Activated CD8-positive, alpha-beta memory T cell treated with anti-CD3 and anti-CD28 coated beads for 4 hours (primary cell): ENCODE measurements at places on chromosomes 13 and 19.

GRCh38 chr13:36026531-36026930 lies 104.7 kb downstream of the DCLK1 start:
- DNase-seq: no peak

DNA sequence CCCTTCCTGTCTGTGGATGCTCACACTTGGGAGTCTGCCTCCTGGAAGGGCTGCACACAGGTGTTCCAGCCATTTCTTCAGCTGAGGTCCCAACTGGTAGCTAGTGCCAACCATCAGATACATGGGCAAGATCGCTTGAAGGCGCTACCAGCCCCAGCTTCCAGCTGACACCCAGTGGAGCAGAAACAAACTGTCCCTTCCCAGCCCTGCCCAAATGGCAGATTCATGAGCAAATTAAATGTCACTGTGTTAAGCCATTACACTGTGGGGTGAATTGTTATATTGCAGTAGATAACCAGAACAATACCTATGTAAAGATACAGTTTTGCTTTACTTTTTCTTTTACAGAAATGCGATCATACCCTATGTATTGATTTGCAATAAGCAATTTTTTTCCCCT lies 17.6 kb downstream of the ING1 start:
- DNase-seq: no peak

GRCh38 chr13:36370108-36370429 lies 23.9 kb upstream of the SPART start:
- DNase-seq: no peak

DNA sequence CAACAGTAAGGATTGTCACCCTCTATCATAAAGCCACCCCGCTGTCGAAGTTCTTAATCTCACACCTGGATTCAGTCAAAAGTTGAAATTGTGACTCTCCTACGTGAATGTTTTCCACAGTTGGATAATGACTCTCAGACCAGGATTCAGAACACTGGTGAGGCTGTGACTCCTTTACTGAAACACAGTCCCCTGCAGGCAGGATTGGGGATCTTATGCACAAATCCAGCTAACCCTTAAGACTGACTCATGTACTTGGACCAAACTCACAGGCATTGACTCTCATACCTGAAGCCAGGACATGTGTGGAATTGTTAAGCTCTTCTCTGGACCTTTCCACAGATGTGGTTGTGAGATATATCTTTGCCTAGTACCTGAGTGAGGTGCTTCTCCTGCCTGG lies 46.8 kb downstream of the ZNF85 start:
- no peak for DNase-seq

DNA sequence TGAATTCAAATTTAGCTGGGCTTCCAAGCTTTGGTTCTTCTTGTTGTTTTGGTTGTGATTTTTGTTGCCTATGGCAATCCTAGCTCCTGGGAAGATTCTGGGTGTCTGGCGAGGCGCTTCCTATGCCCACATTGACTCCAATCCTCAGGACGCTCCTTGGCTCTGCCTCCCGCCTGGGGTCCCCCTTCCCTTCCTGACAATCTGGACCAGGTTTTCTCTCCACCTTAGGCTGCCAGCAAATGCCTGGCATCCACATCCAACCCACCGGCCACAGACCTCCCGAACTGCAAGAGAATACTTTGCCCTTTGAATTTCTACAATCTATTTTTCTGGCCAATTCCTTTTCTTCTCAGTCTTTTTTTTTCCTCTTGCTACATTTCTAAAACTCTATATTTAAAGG lies 186.9 kb upstream of the UBL3 start:
- no peak for DNase-seq

DNA sequence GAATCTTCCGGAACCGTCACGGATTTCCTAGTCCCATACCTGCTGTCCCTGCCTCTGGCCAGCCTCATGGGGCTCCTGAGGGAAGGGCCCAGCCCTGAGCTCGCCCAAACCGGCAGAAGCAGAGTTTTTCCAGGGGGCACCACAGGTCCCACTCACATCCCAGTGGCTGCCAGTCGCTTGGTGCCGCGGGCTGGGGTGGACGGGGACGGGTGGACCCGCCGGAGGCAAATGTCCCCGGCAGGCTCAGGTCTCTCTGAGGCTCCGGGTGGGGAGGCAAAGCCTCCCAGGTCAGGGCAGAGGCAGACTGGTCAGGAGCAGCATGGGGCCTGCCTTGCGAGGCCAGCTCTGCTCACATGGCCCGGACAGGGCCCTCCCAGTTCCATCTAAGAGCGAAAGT lies 24.8 kb downstream of the ADPRHL1 start:
- DNase-seq: no peak

DNA sequence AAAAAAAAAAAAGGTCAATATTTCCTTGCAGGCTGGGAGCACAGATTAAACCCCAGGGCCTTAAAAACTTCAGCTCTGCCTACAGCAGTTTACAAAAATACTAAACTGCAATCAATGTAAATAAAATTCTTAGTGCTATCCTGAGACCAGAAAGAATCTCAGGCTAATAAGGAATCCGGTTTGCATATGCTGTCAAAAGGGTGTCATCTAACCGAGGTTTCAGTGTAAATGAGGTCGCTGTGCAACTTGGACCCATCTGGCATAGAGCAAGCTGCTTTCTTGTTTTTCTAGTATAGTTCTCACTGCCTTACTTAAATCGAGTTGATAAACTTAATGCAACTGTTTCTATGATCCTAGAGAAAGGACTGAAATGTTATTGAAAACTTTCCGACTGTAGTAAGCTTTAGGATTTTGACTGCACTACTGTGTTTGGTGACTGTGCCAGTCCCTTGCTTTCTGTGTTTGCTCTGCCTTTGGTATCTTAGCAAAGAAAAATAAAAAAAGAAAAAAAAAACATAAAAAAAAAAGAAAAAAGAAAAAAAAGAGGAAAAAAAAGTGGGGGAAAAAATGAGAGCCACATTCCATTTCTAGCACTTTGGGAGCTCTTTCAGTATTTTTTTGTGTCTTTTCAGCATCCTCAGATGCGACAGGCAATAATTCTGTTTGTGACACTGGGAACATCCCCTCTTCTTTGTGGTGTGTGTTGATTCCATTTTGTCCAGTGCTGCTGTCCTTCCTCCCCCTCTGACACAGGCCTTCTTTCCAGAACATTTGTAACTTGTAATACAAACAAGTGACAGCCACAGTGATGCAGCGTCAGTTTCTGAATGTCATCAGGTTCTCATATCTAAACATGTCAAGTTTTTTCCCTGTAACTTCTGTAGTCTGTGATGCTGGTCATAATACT lies 340.5 kb downstream of the ZNF536 start:
- no peak for DNase-seq

DNA sequence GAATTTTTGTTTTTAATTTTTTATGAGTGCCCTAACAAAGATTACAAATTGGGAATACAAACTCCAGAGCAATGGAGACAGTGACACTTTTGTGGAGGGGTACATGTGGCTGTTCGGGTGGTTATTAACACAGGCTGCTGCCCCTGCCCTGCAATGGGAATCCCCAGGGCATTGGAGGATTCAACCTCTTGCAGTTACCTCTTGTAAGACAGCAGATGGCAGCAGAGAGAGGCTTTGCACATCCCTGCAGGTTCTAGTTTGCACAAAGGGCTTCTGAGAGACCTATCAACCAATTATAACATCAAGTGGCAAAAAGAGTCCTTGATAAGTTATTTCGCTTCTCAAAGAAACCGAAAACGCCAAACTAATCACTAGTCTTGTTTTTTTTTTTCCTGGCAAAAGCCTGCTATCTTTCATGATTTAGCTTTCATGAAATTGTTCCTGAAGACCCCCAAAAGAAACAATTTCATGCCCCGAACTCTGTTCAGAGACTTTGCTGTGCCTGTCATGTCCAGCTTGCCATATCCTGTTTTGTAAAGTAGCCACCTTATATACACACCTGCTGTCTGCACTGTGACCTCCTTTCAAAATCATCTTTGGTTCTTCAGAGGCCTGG lies 10.4 kb downstream of the GJB2 start:
- no peak for DNase-seq

- DNase-seq: no peak
Measured at GRCh38 chr19:31337008-31337914, 12.0 kb downstream of the TSHZ3 start.

- DNase-seq: no peak
Measured at GRCh38 chr13:106958621-106959048, 390.7 kb upstream of the ARGLU1 start.

GRCh38 chr19:29623726-29624488 lies 17.8 kb downstream of the POP4 start:
- no peak for DNase-seq

DNA sequence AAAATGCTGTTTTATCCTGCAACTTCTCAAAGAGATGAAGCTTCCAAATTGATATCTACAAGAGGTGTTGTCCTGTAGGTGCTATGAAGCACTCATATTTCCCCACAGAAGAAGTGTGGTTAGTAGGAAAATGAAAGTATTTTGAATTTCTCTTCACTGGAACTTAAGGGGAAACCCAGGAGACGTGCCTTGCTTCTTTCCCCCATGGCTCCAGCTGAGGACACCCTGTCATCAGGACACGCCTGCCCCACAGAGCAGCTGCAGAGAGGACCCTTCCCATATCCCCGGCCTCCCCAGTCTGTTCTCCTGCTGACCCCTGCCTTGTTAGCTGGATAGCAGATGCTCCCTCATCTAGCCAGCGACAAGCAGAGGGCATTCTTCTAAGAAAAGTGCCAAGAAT lies 371.3 kb downstream of the COG6 start:
- DNase-seq: no peak

- no peak for DNase-seq
Measured at GRCh38 chr19:57682226-57682766, 519 bp downstream of the ZNF551 start.

- DNase-seq: no peak
Measured at GRCh38 chr19:14347999-14348889, 33.0 kb upstream of the ADGRE5 start.

- no peak for DNase-seq
Measured at GRCh38 chr19:46435009-46435408, 6.3 kb upstream of the PNMA8C start.

DNA sequence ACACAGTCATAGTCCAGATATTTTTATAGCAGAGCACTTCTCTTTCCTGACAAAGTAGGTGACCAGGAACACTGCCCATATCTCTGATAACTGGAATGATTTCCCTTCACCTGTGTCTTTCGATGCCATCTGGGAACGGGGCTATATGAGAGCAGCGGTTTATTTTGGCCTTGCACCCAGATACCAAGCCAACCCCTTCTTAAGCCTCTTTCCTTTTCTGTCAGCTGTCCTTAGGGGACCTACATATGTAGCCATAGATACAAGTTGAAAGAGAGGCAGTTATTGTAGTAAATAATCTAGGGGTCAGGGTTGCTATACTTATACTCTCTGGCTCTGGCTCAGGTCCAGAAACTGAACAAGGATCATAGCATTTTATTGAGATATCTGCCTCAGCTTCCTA lies 128.8 kb downstream of the NHLRC3 start:
- no peak for DNase-seq

DNA sequence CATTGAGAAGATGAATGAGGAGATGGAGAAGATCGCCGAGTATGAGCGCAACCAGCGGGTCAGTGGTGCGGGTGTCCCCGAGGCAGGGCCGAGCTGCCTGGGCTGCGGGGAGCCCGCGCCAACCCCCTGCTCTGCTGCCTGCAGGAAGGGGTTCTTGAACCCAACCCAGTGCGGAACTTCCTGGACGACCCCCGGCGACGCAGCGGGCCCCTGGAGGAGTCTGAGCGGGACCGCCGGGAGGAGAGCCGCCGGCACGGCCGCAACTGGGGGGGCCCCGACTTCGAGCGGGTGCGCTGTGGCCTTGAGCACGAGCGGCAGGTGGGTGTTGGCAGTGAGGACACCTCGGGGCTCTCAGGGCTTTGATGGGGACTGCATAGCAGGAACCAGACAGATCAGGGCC lies 8.3 kb downstream of the CCDC9 start:
- no peak for DNase-seq

DNA sequence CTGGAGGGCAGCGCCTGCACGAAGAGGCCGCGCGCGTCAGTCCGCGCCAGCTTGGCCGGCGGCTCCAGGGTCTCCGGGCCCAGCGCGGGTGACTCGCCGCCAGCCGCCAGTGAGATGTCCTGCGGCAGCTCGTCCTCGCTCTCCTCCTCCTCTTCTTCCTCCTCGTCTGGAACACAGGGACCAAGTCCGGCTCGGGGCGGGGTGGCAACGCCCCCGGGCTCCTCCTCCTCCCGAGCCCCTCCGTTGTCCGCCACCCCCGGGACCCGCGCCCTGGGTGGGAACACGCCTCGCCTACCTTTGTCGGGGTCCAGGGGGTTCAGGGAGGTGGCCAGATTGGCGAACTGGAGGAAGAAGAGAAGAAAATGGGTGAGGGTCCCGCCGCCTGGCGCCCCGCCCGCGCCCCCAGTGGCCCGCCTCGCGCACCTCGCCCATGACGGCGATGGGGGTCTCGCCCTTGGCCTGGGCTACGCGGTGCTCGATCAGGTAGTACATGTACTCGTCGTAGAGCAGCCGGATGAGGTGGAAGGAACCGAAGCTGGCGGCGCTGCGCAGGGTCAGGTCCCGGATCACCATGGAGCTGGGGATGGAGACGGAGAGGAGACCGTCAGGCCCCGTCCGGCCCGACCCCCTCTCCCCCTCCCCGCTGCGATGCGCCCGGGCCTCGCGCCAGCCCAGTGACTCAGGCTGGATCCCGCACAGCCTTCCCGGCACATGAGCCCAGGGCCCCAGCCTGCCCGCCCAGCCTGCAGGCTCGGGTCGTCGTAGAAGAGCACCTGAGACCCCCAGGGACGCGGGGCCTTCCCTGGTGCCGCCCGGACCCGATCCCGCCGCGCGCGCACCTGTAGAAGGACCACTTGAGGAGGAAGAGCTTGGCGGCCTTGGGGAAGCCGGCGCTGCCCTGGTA lies 10.6 kb downstream of the DCAF15 start:
- no peak for DNase-seq

GRCh38 chr19:991174-991931 lies 7.2 kb downstream of the WDR18 start:
- DNase-seq: no peak

GRCh38 chr19:8499048-8499833 lies 3.2 kb downstream of the PRAM1 start:
- no peak for DNase-seq

DNA sequence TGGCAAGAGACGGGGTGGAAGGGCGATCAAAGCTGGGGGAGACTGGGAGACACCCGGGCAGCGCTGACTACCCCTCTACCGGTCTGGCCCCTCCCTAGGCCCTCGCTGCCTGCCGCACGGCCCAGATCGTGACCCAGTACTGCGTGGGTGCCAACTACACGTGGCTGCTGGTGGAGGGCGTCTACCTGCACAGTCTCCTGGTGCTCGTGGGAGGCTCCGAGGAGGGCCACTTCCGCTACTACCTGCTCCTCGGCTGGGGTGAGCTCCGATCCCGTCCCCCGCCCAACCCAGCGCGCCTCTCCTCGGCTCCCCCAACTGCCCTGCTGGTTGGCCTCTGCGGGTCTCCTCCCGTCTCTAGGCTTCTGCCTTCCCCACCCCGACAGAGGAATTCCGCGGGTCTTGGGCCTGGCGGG lies 8.8 kb downstream of the GIPR start:
- peak; percentile 53 for DNase-seq

- DNase-seq: no peak
Measured at GRCh38 chr13:77431449-77431848, 104.1 kb upstream of the SCEL start.
